Activated CD8-positive, alpha-beta memory T cell treated with anti-CD3 and anti-CD28 coated beads, Interleukin-2, amount 10 ng/mL, durations not matched to agents 7 days and 5 days (primary cell): ENCODE measurements at places on chromosomes 4 and X. TPM values are rescaled to one million over a fixed set of nuclear protein-coding genes. Genes with fewer than 3 reads are reported as not detected.

DNA sequence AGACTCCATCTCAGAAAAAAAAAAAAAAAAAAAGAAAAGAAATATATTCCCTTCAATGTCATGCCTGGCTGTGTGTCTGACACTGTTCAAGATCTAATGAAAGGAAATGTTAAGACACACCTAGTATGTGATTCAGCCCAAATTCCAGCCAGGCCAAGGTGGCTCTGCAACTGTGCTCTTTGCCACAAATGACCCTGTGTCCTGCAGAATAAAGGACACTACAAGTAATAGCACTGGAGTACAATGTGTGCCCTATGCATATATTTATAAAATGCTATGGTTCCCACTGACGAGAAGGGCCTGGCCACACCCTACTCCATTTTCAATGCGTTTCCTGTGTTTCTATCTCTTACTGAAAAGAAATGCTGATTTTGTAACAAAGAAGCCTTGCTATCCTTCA, 98.0 kb upstream of the SORBS2 start:
- no peak overlapping the region for H3K27ac ChIP-seq
- no peaks in the 10 kb centered on the region for H3K27me3 ChIP-seq
- DNase-seq = no peak
- no peaks in the 10 kb centered on the region for H3K36me3 ChIP-seq
- no peak overlapping the region for H3K4me3 ChIP-seq

GRCh38 chr4:24094726-24095125, 204.9 kb upstream of the PPARGC1A start:
- H3K27me3 ChIP-seq = no peaks in the 10 kb centered on the region
- no peak for DNase-seq
- H3K4me3 ChIP-seq = no peak overlapping the region

DNA sequence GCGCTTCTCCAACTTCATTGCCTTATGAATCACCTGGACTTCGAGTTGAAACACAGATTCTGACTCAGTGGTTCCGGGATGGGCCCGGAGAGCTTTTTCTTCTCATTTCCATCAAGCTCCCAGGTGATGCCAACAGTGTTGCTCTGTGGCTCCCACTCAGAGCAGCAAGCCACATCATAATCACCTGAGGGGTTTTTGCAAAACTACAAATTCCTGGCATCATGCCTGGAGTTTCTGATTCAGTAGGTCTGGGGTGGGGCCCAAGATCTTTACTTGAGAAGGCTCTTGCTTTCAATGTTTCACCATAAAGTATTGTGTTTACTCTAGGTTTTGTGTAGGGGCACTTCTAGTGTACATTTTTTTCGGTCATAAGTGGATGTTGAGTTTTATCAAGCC, 7.0 kb downstream of the MTM1 start:
- peaks cover 80% of the 10 kb centered on the region for H3K4me1 ChIP-seq
- peaks cover 28% of the 10 kb centered on the region for H3K36me3 ChIP-seq
- H3K4me3 ChIP-seq = peak overlapping the region; percentile 81
- H3K27me3 ChIP-seq = no peaks in the 10 kb centered on the region

- H3K4me3 ChIP-seq = no peak overlapping the region
- no peak for DNase-seq
- H3K4me1 ChIP-seq = no peaks in the 10 kb centered on the region
- H3K36me3 ChIP-seq = no peaks in the 10 kb centered on the region
- H3K27me3 ChIP-seq = no peaks in the 10 kb centered on the region
- no peak overlapping the region for H3K27ac ChIP-seq
Measured at GRCh38 chr4:56698329-56698728, 17.2 kb upstream of the HOPX start.

DNA sequence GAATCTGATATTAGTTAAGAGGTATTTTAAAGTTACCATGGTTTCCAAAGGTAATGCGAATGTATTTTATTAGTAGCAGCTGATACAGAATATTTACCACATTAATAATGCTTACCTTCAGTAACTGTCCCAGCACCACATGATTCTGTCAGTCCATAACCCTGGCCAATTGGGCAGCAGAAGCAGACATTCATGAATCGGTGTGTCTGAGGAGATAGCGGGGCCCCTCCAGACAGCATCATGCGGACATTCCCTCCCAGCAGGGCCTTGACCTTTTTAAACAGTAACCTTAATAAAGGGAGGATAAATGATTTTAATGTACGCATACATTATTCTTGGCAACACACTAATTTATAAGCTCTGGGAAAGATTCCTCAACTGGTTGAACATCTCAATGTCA, 43.0 kb upstream of the KCNE5 start:
- H3K4me3 ChIP-seq = no peak overlapping the region
- H3K27me3 ChIP-seq = no peaks in the 10 kb centered on the region
- DNase-seq = no peak
- H3K36me3 ChIP-seq = peaks cover 42% of the 10 kb centered on the region

GRCh38 chrX:9122519-9123245, 88.8 kb upstream of the FAM9B start:
- peaks cover 1% of the 10 kb centered on the region for H3K36me3 ChIP-seq
- no peaks in the 10 kb centered on the region for H3K27me3 ChIP-seq
- no peaks in the 10 kb centered on the region for H3K4me1 ChIP-seq
- H3K4me3 ChIP-seq = no peak overlapping the region
- no peak for DNase-seq

GRCh38 chr4:175560604-175561003, 251.5 kb downstream of the GPM6A start:
- H3K36me3 ChIP-seq = no peaks in the 10 kb centered on the region
- no peaks in the 10 kb centered on the region for H3K27me3 ChIP-seq
- no peaks in the 10 kb centered on the region for H3K4me1 ChIP-seq
- no peak overlapping the region for H3K4me3 ChIP-seq
- no peak for DNase-seq

- peak overlapping the region; percentile 78 for H3K4me3 ChIP-seq
- H3K36me3 ChIP-seq = peaks cover 10% of the 10 kb centered on the region
- H3K4me1 ChIP-seq = peaks cover 74% of the 10 kb centered on the region
- peak overlapping the region; percentile 95 for H3K27ac ChIP-seq
- DNase-seq = no peak
- H3K27me3 ChIP-seq = no peaks in the 10 kb centered on the region
Measured at GRCh38 chr4:110058677-110059076, 139.7 kb downstream of the ELOVL6 start.

The FAT1 gene
- not detected for total RNA-seq

The MFSD8 gene
- 24.6 TPM for total RNA-seq

The SPANXA2 gene
- total RNA-seq = not detected

- DNase-seq = no peak
- H3K27ac ChIP-seq = no peak overlapping the region
- H3K4me1 ChIP-seq = no peaks in the 10 kb centered on the region
- H3K36me3 ChIP-seq = no peaks in the 10 kb centered on the region
Measured at GRCh38 chr4:76504613-76505465, 69.8 kb downstream of the SHROOM3 start.

GRCh38 chr4:183830438-183830985, 74.6 kb upstream of the STOX2 start:
- no peak overlapping the region for H3K4me3 ChIP-seq
- peaks cover 2% of the 10 kb centered on the region for H3K27me3 ChIP-seq
- no peaks in the 10 kb centered on the region for H3K36me3 ChIP-seq

The BRS3 gene
- total RNA-seq = not detected

GRCh38 chrX:113675278-113675677, 834.6 kb upstream of the AMOT start:
- no peaks in the 10 kb centered on the region for H3K36me3 ChIP-seq
- no peaks in the 10 kb centered on the region for H3K27me3 ChIP-seq
- H3K4me3 ChIP-seq = no peak overlapping the region

The POU4F2 gene
- total RNA-seq = not detected

The DGKK gene
- total RNA-seq = not detected

- H3K4me3 ChIP-seq = no peak within 1 kb of the TSS
- H3K27me3 ChIP-seq = no peaks in the 10 kb centered on the region
- peaks cover 5% of the 10 kb centered on the region for H3K36me3 ChIP-seq
- no peak within 1 kb of the TSS for H3K27ac ChIP-seq
Measured at GRCh38 chrX:109624641-109625616, at the start of gene KCNE5. Gene KCNE5 (minus strand): TSS chrX:109625172. CDS start chrX:109625020, 152 bp downstream.

The GPR119 gene
- total RNA-seq = not detected

- no peaks in the 10 kb centered on the region for H3K36me3 ChIP-seq
- H3K4me1 ChIP-seq = no peaks in the 10 kb centered on the region
Measured at GRCh38 chr4:5572114-5572513, 136.2 kb downstream of the EVC2 start.

The MAGEA8 gene
- not detected for total RNA-seq

- DNase-seq = no peak
- H3K4me1 ChIP-seq = peaks cover 20% of the 10 kb centered on the region
- H3K4me3 ChIP-seq = no peak overlapping the region
- no peak overlapping the region for H3K27ac ChIP-seq
- peaks cover 2% of the 10 kb centered on the region for H3K36me3 ChIP-seq
- no peaks in the 10 kb centered on the region for H3K27me3 ChIP-seq
Measured at GRCh38 chr4:148359769-148360168, 82.4 kb downstream of the NR3C2 start.

- no peak overlapping the region for H3K27ac ChIP-seq
- H3K4me3 ChIP-seq = no peak overlapping the region
- no peak for DNase-seq
Measured at GRCh38 chr4:110518889-110519490, 43.0 kb downstream of the ENPEP start.

DNA sequence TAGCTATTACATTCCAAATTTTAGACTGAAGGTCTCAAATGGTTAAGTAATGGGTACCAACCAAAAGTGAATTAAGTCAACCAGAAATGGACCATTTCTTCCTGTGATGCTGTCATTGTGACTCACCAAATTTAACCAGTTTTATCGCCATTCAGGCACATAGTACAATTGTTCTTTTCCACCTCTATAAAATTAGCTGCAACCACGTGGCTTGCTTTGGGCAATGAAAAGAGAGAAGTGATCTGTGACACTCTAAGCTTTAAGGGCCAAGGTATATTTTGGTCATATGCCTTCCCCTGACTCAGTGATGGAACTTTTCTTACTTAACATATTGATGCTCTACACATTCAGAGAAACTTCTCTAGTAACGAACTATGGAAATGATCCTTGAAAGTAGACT, 20.3 kb upstream of the PHF8 start:
- H3K27ac ChIP-seq = no peak overlapping the region
- no peaks in the 10 kb centered on the region for H3K27me3 ChIP-seq
- no peaks in the 10 kb centered on the region for H3K4me1 ChIP-seq
- no peak for DNase-seq
- no peaks in the 10 kb centered on the region for H3K36me3 ChIP-seq

The UBQLN2 gene
- 28.5 TPM for total RNA-seq

DNA sequence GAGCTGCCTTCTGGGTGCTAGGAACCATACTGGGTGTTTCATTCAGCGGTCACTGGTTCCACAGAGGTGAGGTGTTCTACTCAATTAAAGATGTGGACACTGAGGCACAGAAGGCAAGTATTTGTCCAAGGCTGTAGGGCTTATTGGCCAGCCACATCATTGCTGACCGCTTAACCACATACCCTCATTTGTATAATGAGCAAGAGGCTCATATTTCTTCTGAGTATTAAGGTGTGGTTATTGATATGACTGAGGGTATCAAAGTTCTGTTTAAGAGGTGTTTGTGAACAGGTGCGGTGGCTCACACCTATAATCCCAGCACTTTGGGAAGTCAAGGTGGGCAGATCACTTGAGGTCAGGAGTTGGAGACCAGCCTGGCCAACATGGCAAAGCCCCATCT, 14.3 kb downstream of the RNF4 start:
- peaks cover 92% of the 10 kb centered on the region for H3K4me1 ChIP-seq
- DNase-seq = no peak
- H3K27ac ChIP-seq = no peak overlapping the region
- peaks cover 27% of the 10 kb centered on the region for H3K36me3 ChIP-seq
- no peaks in the 10 kb centered on the region for H3K27me3 ChIP-seq
- no peak overlapping the region for H3K4me3 ChIP-seq

DNA sequence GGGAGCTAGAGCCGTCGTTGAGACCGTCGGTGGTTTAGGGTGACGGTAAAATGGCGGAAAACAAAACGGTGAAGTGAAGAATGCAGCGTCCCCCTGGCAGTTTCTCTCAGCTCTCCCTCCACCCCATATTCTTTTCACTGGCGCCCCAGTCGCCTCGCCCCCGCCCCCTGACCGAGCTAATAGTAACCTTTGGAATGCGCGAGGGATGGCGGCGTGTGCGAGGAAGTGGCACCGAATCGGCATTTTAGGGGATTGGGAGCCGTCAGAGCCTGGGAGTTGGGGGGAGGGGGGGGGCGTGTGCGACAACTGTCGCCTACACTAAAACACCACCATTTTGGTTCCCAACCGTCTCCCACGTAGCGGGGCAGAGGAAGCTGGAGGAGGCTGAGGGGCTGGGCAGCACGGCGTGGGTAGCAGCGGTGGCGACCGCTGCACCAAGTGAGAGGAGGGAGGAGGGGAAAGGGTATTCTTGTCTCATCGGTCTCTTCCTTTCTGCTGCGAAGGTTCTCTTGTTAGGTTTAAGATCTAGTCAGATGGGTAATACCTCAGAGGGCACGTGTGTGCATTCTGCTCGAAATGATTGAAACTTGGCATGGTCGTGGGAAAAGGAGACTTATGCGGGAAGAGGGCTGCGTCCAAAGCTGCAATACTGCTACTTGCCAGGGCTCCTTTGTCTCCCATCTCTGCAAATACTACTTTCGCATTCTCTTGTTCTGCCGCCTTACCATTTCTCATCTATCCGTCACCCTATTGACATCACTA, 840 bp downstream of the ZNF711 start:
- peaks cover 6% of the 10 kb centered on the region for H3K4me1 ChIP-seq
- peak overlapping the region; percentile 46 for H3K27ac ChIP-seq
- H3K27me3 ChIP-seq = peaks cover 28% of the 10 kb centered on the region
- peak overlapping the region; percentile 74 for H3K4me3 ChIP-seq

DNA sequence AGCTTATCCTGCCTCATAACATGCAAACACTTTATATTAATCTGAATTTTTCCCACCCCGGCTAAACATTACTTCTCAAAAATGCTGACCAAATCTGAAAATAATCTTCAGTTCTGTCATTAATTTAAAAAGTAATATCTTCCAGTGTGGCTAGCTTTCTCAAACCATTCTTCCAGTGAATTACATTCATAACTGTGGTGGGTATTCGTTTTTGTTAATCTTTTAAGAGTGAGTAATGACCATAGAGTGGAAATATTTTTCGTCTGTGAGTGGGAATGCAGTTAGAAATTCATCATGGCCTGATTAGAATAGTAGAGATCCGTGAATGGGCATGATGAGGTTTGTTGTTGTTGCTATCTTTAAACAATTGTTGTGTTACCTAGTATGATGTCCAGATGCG, 138.6 kb upstream of the SFRP2 start:
- H3K27me3 ChIP-seq = peaks cover 3% of the 10 kb centered on the region
- no peaks in the 10 kb centered on the region for H3K4me1 ChIP-seq
- no peak for DNase-seq
- no peaks in the 10 kb centered on the region for H3K36me3 ChIP-seq
- H3K4me3 ChIP-seq = no peak overlapping the region

- no peak overlapping the region for H3K27ac ChIP-seq
- peaks cover 41% of the 10 kb centered on the region for H3K27me3 ChIP-seq
- DNase-seq = no peak
- H3K4me1 ChIP-seq = no peaks in the 10 kb centered on the region
Measured at GRCh38 chr4:87950936-87951511, 24.5 kb upstream of the SPP1 start.

The IBSP gene
- not detected for total RNA-seq

GRCh38 chr4:47674144-47674543, 163.7 kb downstream of the CORIN start:
- H3K27me3 ChIP-seq = peaks cover 21% of the 10 kb centered on the region
- DNase-seq = no peak
- no peak overlapping the region for H3K27ac ChIP-seq
- no peaks in the 10 kb centered on the region for H3K4me1 ChIP-seq
- H3K4me3 ChIP-seq = no peak overlapping the region
